Sigmoid colon (tissue), 7 donors: ENCODE measurements at places on chromosomes 5 and 9. TPM values are rescaled to one million over a fixed set of nuclear protein-coding genes. Genes with fewer than 3 reads are reported as not detected.

PAPPA gene
- 6.6 TPM for total RNA-seq

SPINK5 gene
- total RNA-seq = not detected

FABP6 gene
- total RNA-seq = not detected

C9orf50 gene
- 1.2 TPM for total RNA-seq

DNA sequence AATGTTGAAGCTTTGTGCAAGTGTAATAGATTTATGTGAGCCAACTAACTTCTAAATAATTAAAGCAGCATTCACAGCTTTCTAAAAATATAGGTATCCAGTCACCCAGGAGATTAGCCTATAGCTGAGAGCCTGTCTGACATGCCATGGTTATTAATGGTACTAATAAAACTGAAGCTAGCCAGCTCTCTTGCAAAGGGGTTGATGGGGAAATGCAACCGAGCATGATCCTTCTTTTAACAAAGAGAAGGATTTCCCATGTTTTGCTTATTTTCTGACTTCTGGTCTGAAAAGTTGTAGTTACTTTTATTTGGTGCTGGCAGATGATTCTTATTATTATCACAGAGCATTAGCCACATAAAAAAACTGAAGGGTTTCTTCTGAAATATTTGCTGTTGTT is 488.7 kb upstream of the CYLC2 start:
- no peak for DNase-seq

DNA sequence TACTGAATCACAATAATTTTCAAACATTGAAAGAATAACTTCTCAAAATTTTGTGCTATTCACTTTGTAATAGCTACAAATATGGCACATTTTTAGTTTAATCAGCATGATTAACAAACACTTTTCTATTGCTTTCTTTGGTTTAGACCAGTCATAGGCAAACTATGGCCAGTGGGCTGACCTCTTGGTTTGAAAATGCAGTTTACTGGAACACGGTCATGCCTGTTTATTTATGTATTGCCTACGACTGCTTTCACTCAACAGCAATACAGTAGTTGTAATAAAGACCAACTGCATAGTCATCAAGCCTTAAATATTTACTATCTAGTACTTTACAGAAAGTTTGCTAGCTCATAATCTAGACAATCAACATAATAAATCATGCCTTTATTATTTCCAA is 810.8 kb downstream of the TLE1 start:
- DNase-seq = no peak

DNA sequence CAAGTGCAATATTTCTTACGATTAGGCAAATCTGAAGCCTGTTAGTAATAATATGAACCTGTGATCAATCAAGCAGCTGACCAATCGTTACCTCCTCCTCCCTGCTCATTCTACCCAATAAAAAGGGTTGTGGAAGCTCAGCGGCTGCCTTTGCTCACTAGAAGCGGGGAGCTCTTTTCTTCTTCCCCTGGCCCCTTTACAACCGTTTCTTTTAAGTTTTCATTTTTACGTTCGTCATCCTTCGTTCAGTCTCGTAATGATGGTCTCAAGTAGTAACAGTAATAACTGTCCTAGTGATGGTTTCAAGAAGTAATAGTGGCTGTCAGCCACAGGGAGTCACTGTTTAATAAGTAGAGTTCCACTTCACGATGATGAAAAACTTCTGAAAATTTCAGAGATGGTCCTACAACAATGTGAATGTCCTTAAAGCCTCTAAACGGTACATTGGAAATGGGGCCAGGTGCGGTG is 6.2 kb downstream of the UGT3A2 start:
- DNase-seq = no peak

- DNase-seq = no peak
These were observed 40.0 kb downstream of the GABRG2 start for GRCh38 chr5:162107591-162107990.

DNA sequence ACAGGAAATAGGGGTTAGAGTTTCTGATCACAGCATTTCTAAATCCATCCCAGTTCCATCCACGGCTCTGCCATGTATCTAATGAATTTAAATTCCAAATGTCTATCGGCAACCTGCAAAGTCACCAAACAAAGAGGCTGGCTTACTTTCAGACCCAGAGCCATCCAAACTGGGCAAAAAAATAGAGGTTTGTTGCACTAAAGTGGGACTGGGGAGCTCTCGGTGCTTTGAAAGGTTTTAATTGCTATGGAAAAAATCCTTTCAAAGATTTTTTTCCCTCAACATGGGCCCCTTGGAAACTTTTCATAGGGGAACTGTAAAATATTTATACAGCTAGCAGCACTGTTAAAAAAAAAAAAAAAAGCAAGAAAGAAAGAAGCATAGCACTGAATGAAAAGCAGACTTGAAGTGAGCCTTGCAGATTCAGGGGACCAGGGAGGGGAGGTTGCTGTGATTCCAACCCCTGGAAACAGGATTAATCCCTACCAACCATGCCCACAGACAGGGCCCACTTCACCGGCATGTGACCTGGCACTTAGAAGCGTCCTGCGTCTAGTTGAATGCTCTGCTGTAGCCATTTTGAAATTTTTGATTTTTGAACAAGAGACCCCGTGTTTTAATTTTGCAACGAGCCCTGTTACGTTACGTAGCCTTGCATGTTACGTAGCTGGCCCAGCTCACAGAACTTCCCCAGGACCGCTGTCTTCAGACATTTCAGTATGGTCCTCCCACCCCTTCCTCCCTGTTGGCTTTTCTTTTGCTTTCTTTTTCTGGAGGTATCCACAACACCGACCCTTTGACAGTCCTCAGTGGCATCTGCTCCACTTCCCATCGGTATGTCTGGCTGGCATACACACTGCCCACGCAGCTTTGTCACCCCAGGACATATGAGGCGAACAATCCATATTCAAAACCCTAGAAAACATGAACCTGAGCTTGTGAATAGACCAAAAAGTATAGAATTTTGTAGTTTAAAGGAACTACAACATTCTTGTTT is 105.3 kb upstream of the NFIB start:
- DNase-seq = no peak

DNA sequence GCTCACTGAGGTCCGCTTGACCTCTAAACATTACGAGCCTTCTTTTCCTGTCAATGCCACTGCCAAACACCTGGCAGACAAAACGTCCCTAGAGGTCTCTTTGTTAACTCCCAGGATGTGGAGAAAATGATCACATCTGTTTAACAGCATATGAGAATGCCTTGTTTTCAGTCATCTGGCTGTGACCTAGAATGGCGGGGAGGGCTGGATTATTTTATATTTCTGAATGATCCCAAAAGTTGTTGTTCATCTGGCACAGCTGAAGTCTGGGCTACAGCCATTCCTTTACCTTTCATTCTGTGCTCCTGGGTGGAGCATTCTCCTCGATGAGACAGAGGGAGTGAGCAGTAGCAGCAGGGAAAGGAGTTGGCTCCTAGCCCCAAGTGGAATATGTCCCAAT is 138.2 kb downstream of the PRDM6 start:
- no peak for DNase-seq

- DNase-seq = no peak
These were observed 154.8 kb upstream of the TBC1D2 start for GRCh38 chr9:98410185-98410697.
